Stimulated activated CD4-positive, alpha-beta T cell treated with anti-CD3 and anti-CD28 coated beads, Interleukin-15, amount 100 ng/mL, for 48 hours (primary cell): ENCODE measurements at places on chromosomes 7 and 10.

- DNase-seq, result no peak
These were observed 852.8 kb upstream of the CELF2 start for GRCh38 chr10:10164848-10165247.

GRCh38 chr7:4144811-4145510 is 537.1 kb upstream of the FOXK1 start:
- no peak for DNase-seq

GRCh38 chr10:68792115-68792514 is 35.2 kb upstream of the STOX1 start:
- DNase-seq, result no peak

DNA sequence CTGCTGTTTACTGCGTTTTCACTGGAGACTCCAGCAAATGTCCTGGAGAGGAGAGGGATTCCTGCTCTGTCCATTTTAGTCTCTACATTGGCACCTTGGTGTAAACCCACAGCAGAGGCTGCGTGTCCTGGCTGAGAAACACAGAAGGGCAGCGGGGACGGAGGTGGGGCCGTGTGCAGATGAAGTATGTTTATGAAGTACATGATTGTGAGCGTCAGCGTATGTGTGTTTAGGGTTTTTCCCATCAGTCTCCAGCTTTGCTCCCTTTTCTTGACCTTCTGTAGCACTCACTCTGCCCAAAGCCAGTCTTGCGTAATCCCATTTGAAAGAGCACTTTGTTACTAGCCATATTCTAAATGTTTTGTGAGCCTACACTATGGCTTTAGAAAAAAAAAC is 750.7 kb upstream of the SORCS1 start:
- no peak for DNase-seq

DNA sequence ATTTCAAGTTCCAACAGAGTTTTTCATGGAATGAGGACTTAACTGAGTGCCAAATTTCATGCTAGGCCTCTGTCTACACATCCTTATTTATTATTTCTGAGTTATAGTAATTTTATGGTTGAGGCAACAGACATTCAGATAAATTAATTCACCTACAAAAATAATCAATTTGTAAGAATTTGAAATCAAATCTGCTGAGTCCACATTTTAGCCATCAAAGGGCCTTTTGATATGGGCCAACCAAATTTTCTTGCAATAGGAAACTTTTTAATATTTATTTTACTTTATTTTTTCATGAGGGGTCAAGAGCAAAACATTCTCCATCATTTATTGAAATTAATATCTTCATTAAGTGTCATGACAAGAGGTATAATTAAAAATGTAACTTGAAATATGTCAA is 875.5 kb downstream of the NRG3 start:
- no peak for DNase-seq

- no peak for DNase-seq
These were observed 55.1 kb downstream of the PDZD8 start for GRCh38 chr10:117320050-117320665.

DNA sequence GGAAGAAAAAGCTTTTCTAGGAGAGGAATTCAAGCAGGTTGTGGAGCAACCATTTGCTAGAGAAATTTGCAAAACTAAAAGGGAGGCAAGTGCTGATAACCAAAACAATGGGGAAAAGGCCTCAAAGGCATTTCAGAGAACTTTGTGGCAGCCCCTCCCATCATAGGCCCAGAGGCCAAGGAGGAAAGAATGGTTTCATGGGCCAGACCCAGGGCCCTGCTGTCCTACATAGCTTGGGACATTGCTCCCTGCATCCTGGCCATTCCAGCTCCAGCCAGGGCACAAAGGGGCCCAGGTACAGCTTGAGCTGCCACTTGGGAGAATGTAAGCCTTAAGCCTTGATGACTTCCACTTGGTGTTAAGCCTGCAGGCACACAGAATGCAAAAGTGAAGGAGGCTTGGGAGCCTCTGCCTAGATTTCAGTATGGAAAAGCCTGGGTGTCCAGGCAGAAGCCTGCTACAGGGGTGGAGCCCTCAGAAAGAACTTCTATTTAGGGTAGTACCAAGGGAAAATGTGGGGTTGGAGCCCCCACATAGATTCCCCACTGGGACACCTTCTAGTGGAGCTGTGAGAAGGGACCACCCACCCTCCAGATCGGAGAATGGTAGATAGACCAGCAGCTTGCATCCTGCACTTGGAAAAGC is 91.2 kb downstream of the RALA start:
- no peak for DNase-seq

DNA sequence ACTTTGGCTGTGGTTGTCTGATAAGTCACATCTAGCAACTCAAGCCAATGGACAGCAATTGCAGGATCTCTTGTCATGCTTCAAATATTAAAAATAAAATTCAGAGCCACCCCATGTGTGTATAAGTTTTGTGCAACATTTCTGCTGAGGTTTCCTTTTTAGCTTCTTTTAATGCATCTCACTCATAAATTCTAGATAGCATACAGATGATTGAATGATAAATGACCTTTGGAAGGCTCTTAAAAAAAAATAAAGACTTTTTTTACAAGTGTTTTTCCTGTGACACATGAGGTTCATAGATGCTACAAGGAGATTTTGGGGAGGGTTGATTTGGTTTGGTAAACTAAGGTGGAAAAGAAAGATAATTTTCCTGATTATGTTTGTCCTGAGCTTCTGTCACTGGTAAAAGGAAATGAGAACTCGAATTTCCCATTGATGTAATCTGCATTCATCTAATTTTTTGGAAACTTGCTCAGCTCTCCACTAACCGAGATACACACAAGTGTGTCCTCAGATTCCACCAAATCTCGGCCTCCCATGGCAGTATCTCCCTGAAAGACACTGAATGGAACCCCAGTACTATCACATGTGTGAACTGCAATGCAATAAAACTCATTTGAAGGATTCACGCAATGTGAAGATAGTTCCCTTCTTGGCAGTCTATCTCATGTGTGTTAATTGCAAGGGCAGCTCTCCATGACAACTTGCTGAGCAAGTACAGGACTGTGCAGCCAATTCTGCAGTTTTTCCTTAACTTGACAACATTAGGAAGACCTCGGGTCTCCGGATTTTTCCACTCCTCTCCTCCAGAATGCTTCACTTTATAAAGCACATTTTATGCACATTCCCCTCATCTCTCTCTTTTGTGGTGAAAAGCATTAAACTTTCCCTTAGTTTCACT is 185.4 kb upstream of the PFKP start:
- no peak for DNase-seq

DNA sequence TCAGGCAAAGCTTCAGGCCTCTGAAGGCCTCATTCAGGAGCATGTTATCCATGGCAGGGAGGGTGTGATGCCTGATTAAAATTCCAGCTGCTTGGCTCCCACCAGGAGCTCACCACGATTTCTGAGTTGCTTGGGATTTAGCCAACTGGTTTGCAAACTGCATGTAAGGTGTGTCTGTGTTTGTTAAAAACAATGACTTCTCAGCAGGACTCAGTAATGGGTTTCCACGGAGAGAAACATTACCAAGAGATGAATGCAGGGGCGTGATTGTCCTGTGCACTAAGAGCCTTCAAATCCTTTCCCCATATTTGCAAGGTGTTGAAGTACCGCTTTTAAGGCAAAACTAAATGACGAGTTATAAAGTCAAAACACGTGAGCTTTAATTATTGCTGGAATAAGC is 88.8 kb upstream of the BTBD16 start:
- no peak for DNase-seq

GRCh38 chr10:69810097-69810496 is 8.4 kb downstream of the COL13A1 start:
- no peak for DNase-seq

- DNase-seq, result no peak
These were observed 25.3 kb downstream of the WIPI2 start for GRCh38 chr7:5215313-5215712.
